ENCODE measurements at places on chromosomes 12 and 14. TPM values are rescaled to one million over a fixed set of nuclear protein-coding genes. Genes with fewer than 3 reads are reported as not detected.

CLEC1A gene
- 0.41 TPM for total RNA-seq

LRTM2 gene
- not detected for total RNA-seq

OSBPL8 gene
- 76.9 TPM for total RNA-seq

SLC17A8 gene
- not detected for total RNA-seq

CRIP1 gene
- 1,056 TPM for total RNA-seq

DNA sequence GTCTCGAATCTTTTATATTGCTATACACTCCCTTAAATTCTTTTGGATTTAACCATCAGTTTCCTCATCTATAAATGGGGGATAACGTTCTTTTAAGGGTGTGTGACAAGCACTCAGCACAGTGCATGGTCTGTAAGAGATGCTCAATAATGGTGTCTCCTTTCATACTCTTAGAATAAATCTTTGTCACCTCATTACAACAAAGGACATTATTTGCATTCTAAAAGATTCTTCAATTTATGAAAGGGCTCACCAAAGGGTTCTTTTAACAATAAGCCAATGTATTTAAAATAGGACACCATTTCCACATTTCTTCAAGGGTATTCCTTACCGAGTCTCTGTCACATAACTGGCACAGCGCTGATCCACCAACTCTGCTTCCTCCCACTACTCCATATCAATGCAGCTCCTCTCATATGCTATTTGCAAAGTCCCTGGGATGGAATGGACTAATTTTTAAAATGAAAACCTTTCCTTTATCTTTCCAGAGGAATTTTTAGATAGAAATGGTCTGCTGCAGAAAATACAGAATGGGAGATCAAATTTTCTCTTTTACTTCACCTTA is 29.2 kb upstream of the RIC8B start:
- H3K4me3 ChIP-seq, result no peak overlapping the region
- no peaks in the 10 kb centered on the region for H3K36me3 ChIP-seq
- H3K27me3 ChIP-seq, result peaks cover 19% of the 10 kb centered on the region
- H3K27ac ChIP-seq, result no peak overlapping the region
- DNase-seq, result no peak

- H3K4me1 ChIP-seq, result no peaks in the 10 kb centered on the region
- H3K27ac ChIP-seq, result no peak overlapping the region
- no peaks in the 10 kb centered on the region for H3K36me3 ChIP-seq
- no peaks in the 10 kb centered on the region for H3K27me3 ChIP-seq
Observed at GRCh38 chr14:68621400-68622365, 171.2 kb downstream of the ZFP36L1 start.

GRCh38 chr14:59359431-59360124 is 105.6 kb downstream of the GPR135 start:
- H3K27ac ChIP-seq, result no peak overlapping the region
- H3K4me1 ChIP-seq, result no peaks in the 10 kb centered on the region
- DNase-seq, result no peak
- no peak overlapping the region for H3K4me3 ChIP-seq

- no peaks in the 10 kb centered on the region for H3K4me1 ChIP-seq
- DNase-seq, result no peak
- H3K27ac ChIP-seq, result no peak overlapping the region
Observed at GRCh38 chr12:40971911-40972310, 216.2 kb upstream of the PDZRN4 start.

GRCh38 chr12:50057896-50058670 is 687 bp downstream of the ASIC1 start:
- 0 out of 2 replicates have a peak, but pooled peaks cover 4% of the 10 kb centered on the region for H3K27me3 ChIP-seq
- H3K4me1 ChIP-seq, result peaks cover 13% of the 10 kb centered on the region
- H3K27ac ChIP-seq, result no peak overlapping the region
- H3K4me3 ChIP-seq, result peak overlapping the region; percentile 59
- DNase-seq, result no peak

GRCh38 chr12:128664501-128664900 is 159.3 kb downstream of the SLC15A4 start:
- H3K27me3 ChIP-seq, result no peaks in the 10 kb centered on the region
- H3K36me3 ChIP-seq, result no peaks in the 10 kb centered on the region
- no peaks in the 10 kb centered on the region for H3K4me1 ChIP-seq
- DNase-seq, result no peak
- no peak overlapping the region for H3K27ac ChIP-seq

DNA sequence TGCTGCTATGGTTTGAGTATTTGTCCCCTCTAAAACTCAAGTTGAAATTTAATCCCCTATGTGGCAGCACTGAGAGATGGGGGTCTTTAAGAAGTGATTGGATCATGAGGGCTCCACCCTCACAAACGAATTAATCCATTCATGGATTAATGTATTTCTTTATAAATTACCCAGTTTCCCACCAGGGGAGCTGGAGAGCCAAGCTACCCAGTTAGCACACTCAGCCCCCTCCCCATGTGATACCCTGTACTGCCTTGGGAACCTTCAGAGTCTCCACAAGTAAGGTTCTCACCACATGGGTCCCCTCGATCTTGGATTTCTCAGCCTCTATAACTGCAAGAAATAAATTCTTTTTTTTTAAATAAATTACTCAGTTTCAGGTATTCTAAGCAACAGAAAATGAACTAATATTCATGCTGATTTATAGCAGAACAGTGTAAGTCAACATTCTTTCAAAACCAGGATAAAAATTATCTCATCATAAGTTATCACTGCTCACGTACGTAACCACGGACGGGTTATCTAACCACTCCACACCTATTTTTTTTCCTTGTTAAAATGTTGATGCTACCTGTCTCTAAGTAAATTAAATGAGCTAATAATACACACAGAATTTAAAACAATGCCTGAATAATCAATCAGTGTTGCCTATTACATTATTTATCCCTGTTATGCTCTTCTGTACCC is 3.6 kb downstream of the NAP1L1 start:
- H3K27me3 ChIP-seq, result no peaks in the 10 kb centered on the region
- H3K4me3 ChIP-seq, result no peak overlapping the region
- peaks cover 29% of the 10 kb centered on the region for H3K4me1 ChIP-seq
- peaks cover 12% of the 10 kb centered on the region for H3K36me3 ChIP-seq
- DNase-seq, result no peak

DNA sequence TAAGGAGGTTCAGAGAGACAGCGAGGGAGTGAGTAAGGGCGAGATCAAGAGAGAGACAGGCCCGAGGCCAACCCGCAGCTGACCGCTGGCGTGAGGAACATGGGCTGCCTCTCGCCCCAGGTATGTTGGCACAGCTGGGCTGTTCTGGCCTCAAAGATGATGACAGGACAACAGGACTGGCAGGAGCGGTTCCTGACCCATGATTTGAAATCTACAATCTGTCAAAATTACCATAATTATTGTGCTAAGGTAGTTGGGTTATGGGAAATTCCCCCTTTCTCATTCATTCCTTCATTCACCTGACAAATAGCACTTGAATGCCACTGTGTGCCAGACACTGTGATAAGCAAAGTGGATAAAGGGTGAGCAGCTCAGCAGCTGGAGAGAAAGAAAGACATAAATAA is 5.1 kb upstream of the ENDOU start:
- H3K36me3 ChIP-seq, result no peaks in the 10 kb centered on the region
- H3K27me3 ChIP-seq, result no peaks in the 10 kb centered on the region
- H3K27ac ChIP-seq, result no peak overlapping the region
- H3K4me3 ChIP-seq, result no peak overlapping the region
- no peaks in the 10 kb centered on the region for H3K4me1 ChIP-seq

DNA sequence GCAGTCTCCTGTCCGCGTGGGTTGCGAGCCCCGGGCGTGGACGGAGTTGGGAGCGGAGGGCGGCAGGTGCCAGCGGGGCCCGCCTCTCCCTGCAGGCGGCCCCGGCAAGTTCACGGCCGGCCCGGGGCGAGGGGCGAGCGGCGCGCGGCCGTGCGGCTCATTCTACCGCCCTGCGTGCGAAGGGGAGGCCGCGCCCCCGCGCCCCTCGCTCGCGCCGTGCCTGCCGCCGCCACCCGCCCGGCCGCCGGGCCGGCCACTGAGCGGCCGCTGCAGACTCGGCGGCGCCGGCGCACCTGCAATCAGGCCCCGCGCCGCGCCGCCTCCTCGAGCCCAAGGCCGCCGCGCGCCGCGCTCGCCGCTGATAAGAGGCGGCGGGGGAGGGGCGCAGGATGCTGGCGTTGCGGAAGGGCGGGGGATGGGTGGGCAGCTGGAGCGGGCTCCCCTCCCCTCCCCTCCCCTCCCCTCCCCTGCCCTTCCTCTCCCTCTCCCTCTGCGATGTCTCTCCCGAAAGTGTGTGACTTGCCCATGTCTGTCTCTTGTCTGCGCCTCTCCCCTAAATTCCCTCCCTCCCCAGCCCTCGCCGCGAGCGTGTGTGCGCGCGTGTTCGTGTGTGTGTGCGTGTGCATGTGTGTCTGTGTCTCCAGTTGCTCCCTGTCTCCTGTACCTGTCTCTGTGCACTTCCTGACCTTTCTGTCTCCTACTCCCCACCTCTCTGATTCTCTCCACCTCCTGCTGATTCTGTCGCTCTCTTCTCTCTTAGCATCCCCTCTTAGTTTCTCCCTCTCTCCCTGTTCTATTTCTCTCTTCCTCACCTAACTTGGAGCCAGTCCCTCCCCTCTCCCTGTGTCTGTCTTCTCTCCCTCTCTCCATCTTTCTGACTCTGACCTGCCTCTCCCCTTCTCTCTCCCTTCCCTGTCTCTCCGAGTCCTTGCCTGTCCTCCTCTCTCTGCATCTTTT is 768.1 kb upstream of the TBX3 start:
- no peaks in the 10 kb centered on the region for H3K36me3 ChIP-seq
- peaks cover 3% of the 10 kb centered on the region for H3K27me3 ChIP-seq
- DNase-seq, result no peak
- H3K4me1 ChIP-seq, result no peaks in the 10 kb centered on the region

DNA sequence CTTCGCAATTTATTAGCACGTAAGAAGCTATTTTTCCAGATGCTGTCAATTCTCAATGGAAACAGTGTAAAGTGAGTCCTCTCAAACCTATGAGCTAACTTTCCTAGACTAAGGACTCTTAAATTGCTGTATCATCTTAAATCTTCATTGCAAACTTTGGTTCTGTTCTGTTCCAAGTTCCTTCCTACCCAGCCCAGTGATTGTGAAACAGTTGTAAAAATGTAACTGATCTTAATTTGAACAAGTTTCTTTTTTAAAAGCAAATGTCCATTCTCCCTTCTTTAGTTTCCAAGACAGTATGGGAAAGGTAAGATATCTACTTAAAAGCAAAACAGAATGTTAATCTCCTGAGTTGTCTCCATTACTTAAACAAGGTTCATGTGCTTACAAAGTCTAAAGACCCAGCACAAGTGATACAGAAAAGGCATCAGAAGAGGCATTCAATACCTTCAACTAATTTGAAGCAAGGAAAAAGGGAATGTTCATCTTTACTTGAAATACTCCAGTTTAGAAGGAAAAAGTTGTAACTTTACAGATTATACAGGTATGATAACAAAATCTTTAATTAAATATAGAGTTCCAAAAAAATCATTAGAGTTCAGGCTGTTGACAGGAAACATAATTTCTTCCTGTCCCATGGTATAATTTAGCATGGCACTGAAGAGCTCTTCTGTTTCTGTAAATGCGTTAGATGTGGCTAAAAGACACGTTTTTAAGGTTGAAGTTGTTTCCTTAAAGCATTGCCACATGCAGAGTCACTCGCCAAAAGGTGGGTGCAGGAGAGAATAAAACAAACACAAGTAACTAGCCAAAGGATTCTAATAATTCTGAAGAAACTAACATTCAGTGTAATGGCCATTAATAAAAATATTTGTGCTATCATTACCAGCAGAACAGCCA is 101.5 kb upstream of the USP15 start:
- DNase-seq, result no peak
- no peaks in the 10 kb centered on the region for H3K36me3 ChIP-seq
- H3K4me3 ChIP-seq, result no peak overlapping the region
- H3K4me1 ChIP-seq, result no peaks in the 10 kb centered on the region

DNA sequence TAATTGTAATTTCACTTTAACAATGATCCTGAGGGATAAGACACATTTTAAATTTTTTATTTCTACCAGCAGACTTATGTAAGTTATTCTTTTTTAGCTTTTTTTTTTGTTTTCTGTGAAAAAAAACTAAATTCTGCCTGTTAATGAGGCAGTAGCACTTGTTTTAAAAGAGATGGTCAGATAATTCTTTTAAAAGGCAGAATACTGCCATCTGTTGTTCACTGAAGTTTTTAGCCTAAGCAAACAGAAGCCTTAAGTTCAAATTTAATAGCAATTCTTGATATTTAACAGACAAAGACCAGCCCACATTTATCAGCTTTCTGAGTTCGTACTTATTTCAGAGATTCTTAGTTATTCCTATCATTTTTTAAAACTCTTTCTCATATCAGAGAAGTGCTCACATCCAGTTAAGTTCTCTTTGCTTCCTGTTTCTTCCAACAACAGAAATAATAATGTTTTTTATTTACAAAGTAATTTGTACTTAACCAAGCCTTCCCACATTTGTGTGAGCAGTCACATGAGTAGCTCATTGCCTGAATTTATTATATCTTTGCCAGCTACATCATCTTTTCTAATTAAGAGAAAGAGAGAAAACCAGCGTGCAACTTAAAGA is 93.4 kb upstream of the SLCO1C1 start:
- no peak for DNase-seq
- H3K36me3 ChIP-seq, result no peaks in the 10 kb centered on the region
- H3K4me1 ChIP-seq, result no peaks in the 10 kb centered on the region
- H3K27ac ChIP-seq, result no peak overlapping the region

GRCh38 chr12:674272-674781 is 11.1 kb upstream of the NINJ2 start:
- no peaks in the 10 kb centered on the region for H3K4me1 ChIP-seq
- H3K27ac ChIP-seq, result peak overlapping the region; percentile 37
- H3K36me3 ChIP-seq, result no peaks in the 10 kb centered on the region
- DNase-seq, result no peak

DNA sequence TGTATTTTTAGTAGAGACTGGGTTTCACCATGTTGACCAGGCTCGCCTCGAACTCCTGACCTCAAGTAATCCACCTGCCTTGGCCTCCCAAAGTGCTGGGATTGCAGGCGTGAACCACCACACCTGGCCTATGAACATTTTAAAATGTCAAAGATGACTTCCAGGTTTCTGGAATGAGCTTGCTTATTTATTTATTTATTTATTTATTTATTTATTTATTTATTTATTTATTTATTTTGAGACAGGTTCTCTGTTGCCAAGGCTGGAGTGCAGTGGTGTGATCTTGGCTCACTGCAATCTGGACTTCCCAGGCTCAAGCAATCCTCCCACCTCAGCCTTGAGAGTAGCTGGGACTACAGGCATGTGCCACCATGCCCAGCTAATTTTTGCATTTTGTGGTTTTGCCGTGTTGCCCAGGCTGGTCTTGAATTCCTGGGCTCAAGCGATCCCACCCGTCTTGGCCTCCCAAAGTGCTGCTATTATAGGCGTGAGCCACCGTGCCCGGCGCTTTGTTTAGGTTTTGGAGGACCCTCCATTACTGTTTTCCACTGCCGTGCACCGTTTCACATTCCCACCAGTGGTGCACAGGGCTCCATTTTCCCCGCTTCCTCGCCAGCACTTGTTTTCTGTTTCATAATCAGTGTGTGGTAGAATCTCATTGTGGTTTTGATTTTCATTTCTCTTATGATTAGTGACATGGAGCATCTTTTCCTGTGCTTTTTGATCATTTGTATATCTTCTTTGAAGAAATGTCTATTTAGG is 6.4 kb upstream of the CFAP251 start:
- no peaks in the 10 kb centered on the region for H3K36me3 ChIP-seq
- H3K27me3 ChIP-seq, result no peaks in the 10 kb centered on the region
- no peak overlapping the region for H3K27ac ChIP-seq
- no peak overlapping the region for H3K4me3 ChIP-seq

- no peak for DNase-seq
- H3K36me3 ChIP-seq, result no peaks in the 10 kb centered on the region
- H3K4me1 ChIP-seq, result no peaks in the 10 kb centered on the region
- H3K4me3 ChIP-seq, result no peak overlapping the region
- H3K27me3 ChIP-seq, result no peaks in the 10 kb centered on the region
Observed at GRCh38 chr12:99271071-99271470, 376.5 kb upstream of the GARIN6 start.

Measured in Panc1 (cell line).